ENCODE measurements at places on chromosomes 6 and 20.

GRCh38 chr6:35215665-35216411, 2.1 kb downstream of the SCUBE3 start:
- DNase-seq = no peak

DNA sequence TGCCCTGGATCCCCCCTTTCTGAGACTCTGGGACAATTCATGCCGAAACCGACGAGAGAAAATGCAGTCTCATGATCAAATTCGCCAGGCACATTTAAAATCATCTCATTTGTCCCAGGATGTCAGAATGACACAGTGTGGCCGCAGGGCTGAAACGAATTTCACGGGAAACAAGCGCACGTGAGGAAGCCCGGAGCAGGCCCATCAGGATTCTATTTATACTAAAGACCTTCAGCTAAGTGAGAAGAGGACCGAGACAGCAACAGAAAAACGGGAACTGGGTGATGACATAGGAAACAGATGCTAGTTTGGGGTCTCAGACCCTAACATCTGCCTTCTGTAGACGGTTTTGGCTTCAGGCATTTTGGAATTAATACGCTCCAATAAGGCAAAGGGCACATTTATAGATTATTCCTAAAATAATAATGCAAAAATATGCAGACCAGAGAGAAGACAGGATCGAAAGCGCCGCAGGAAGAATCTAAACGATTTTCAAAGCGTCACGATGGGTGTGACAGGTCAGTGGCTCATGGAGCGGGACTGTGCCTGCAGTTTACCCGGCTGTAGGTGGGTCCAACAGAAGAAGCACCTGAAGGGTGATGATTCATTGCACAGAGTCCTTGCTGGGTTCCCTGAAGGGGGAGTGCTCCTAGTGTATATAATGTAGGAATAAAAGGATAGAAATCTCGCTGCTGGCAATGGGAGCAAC, 80.8 kb upstream of the MPC1 start:
- no peak for DNase-seq

GRCh38 chr6:113696960-113697359, 160.2 kb upstream of the MARCKS start:
- no peak for DNase-seq

DNA sequence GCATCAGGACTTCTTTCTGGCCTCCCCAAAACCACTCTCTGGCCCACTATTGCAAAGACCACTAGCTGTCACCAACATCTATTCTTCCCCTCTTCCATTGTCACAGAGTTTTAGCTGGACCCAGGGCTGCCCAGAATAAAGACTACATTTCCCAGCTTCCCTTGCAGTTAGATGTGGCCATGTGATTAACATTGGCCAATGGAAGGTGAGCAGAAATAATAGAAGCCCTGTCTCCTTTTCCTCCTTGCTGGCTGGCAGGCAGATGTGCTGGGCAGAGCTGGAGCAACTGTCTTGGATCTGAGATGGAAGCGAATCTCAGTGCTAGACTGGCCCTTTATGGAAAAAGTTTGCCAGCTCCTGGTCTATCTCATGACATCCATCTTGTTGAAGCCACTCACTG, 97.0 kb downstream of the KCNB1 start:
- no peak for DNase-seq

DNA sequence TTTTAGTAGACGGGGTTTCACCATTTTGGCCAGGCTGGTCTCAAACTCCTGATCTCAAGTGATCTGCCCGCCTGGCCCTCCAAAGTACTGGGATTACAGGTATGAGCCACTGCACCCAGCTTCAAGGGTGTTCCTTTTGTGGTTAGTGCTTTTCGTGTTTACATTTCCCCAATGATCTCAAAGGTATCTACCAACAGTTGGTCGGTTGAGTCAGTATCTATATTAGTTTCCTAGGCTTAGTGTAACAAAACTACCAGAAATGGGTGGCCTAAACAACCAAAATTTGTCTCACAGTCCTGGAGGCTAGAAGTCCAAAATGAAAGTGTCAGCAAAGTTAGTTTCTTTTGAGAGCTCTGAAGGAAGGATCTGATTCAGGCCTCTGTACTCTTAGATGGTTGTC, 30.1 kb downstream of the CASP8AP2 start:
- no peak for DNase-seq

- no peak for DNase-seq
These were observed 531.3 kb upstream of the MAN1A1 start for GRCh38 chr6:119880840-119881239.

DNA sequence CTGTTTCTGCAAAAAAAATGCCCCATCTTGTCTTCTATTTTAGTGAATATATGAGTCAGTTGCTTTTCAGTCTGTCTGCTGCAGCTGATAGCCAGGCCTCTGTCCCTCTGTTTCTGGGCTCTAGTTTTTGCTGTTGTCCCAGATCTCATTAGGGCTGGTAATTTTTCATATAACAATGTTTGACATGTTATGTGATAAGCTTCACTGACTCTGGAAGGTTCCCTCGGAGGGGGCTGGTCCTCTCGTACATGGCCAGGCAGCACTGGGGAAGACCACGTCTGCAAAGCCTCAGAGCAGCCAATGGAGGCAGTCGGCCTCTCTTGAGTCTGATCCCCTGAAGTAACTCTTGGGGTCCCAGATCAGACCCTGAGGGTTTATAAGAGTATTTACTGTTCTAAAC, 223.8 kb downstream of the THBS2 start:
- DNase-seq = no peak

DNA sequence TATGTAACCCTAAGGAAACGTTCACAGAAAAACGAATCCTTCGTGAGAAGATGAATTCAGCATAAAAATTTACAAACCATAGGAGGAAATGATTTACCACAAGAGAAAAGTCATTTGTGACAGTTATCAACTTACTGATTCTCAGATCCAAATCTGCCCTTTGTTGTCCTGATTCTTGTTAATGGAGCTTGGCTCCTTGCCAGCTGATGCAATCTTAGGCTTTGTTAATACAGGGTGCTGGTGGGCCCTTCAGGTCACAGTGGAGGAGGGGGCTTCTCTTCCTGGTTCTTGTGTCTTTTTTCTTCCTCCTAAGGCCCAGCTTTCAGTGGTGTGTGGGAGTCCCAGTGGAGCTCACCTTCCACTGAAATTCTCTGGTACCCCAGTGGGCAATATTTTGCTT, 108.4 kb upstream of the MAP3K7 start:
- DNase-seq = no peak

GRCh38 chr20:56676001-56676400, 46.9 kb downstream of the TFAP2C start:
- no peak for DNase-seq

- no peak for DNase-seq
These were observed 23.5 kb downstream of the SNAP25 start for GRCh38 chr20:10242166-10242565.

DNA sequence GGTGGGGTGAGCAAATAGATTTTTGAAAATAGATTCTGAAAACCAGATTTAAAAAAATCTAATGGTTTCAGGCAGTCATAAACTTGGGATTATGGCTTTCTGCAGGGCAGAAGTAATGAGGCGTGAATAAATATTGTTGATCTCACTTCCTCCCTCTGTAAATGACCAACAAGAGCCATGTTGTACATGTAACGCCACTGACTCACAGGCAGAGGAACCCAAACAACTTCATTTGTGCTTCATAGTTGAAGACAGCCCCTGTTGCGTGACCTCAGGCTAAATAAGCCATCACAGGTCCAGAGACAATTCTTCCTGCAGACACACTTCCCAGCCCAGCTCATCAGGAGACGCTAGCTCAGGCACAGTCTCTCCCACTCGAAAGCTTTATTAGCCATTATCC, 59.1 kb upstream of the F13A1 start:
- no peak for DNase-seq

- no peak for DNase-seq
These were observed 76.2 kb downstream of the SLC24A3 start for GRCh38 chr20:19288636-19289035.

- no peak for DNase-seq
These were observed 7.1 kb downstream of the PRIM2 start for GRCh38 chr6:57324538-57324937.

- DNase-seq = no peak
These were observed 11.5 kb upstream of the BLOC1S5 start for GRCh38 chr6:8075704-8076103.
